NCI-H2081 (cell line): ENCODE measurements at places on chromosomes 1 and 21.

GRCh38 chr1:221832617-221833016 is 90.7 kb upstream of the DUSP10 start:
- DNase-seq: peak; percentile 10

GRCh38 chr1:53984726-53985125 is 33.3 kb downstream of the LDLRAD1 start:
- DNase-seq: no peak

DNA sequence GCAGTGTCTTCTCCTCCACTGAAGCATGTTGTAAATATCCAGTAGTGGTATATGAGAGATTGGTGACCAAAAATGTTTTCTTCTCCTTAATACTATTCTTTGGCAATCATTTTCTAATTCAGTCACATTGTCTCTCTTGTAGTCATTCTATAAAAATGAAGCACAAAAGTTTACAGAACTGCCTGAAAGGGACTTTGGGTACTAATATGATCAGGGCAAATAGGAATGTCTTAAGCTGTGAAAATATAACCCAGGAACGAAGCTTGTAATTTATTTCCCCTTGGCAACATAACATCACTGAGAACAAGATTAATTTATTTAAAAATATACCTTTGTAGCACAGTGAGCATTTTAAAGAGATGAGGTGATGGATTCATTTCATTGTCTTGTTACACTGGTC is 4.9 kb downstream of the B3GALT2 start:
- DNase-seq: no peak

GRCh38 chr1:10361515-10361914 is 37.3 kb upstream of the PGD start:
- no peak for DNase-seq

- no peak for DNase-seq
Observed at GRCh38 chr1:186683652-186684410, 3.6 kb upstream of the PTGS2 start.

GRCh38 chr1:201096977-201097856 is 15.0 kb downstream of the CACNA1S start:
- no peak for DNase-seq

- peak; percentile 85 for DNase-seq
Observed at GRCh38 chr1:180515857-180516388, 13.5 kb upstream of the ACBD6 start.

DNA sequence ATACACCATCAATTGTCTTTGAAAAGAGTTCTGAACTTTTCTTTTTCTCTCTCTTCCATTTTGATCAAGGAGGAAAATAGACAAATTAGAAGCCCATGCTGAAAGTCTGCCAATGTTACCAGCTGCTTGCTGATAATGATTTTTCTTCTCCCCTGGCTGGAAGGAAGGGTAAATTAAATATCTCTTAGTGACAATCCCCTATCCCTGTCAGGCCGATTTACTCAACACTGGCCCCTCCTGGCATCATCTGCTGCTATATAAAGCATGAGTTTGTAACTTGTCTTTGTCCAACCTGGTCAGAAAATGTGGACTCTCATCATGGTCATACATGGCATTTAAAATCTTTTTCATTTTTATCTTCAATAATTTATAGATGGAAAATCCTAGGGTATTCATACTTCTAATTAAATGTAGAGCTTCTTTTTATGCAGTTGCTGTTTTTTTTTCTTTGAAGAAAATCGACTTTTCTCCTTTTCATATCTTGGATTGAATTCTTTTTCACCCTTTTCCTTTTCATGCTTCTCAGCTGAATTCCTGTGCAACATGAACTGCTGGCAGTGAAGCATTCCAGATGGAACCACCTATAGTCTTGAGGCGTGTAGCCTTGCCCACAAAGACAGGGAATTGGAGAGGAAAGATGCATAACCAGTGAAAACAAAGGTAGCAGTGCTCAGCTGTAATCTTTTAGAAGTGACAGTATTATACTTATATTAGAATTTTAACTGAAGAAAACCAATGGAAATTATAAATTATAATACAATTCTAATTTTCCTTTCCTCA is 214.7 kb upstream of the PTGFR start:
- DNase-seq: no peak

- no peak for DNase-seq
Observed at GRCh38 chr1:108046026-108046425, 81.0 kb upstream of the VAV3 start.

DNA sequence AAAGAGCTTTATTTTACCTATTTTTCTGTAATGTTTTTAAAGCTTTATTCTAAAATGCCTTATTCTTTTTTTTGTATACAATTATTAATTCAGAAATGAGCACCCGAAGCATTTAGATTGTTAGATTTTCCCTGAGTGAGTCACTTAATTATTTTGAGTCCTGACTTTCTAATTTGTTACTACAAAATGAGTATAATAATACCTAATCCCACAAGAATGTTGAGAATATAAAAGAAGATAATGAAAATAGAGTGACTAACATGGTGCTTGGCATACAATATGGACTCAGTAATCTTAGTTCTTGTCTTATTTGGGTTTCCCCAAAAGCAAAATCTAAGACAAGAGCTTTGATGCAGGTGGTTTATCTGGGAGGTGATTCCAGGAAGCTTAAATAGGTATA is 142.2 kb downstream of the LHX8 start:
- DNase-seq: no peak

DNA sequence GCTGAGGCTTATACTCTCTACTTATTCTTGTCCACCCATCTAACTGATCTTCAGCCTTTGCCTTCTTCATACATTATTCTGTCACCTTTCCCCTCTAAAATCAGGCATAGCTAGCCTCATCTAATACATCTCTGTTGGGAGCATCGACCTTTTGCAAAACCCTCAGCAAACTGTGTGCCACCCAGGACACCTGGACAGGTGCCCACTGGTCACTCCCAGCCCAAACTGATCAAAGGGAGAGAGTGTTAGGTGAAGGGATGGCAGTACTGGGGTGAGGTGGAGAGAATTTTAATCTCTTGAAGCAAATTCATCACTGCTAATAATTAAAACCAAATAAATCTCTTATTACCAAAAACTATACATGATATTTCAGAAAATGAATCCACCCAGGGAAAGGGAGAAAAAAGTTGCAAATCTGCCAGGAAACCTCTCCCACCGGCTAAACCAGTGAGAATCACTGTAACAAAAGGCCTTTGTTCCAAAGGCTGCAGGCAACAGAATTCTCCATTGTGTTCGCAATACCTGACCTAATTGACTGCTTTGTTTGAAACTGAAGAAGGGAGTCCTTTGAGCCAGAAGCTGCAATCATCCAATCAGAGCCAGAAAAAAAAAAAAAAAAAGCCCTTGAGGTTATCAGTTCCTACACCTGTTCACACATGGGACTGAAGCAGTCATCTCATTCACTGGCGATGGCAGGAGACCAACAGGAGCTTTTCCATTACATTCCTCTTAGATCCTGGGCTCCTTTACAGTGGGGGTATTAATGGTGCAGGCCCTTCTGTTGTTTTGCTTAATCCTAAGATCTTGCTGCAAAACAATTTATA is 172.6 kb downstream of the APP start:
- peak; percentile 85 for DNase-seq

- no peak for DNase-seq
Observed at GRCh38 chr1:227949954-227950734, 2.4 kb upstream of the WNT9A start.

- DNase-seq: no peak
Observed at GRCh38 chr21:38852278-38852677, 46.5 kb downstream of the ETS2 start.

GRCh38 chr21:34020005-34020847 is 53.2 kb upstream of the MRPS6 start:
- DNase-seq: no peak

- DNase-seq: no peak
Observed at GRCh38 chr1:109974191-109974590, 10.4 kb upstream of the AHCYL1 start.

DNA sequence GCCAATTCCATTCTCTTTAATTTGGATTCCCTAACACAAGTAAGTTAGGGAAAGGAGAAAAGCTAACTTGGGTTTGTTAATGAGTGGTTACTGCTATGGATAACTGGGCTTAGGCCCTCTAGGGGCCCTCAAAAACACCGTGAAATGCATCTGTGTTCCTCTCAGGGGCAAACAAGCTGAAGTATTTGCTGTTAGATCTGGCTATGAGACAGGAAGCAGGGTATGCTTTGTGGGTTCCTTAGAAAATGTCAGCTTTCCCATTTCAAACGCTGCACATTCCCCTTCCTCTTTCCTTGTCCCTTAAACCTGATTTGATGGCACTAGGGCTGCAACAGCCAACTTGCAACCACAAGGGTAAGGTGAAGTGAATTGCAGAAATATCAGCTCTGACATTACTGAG is 5.7 kb upstream of the CAP1 start:
- no peak for DNase-seq

DNA sequence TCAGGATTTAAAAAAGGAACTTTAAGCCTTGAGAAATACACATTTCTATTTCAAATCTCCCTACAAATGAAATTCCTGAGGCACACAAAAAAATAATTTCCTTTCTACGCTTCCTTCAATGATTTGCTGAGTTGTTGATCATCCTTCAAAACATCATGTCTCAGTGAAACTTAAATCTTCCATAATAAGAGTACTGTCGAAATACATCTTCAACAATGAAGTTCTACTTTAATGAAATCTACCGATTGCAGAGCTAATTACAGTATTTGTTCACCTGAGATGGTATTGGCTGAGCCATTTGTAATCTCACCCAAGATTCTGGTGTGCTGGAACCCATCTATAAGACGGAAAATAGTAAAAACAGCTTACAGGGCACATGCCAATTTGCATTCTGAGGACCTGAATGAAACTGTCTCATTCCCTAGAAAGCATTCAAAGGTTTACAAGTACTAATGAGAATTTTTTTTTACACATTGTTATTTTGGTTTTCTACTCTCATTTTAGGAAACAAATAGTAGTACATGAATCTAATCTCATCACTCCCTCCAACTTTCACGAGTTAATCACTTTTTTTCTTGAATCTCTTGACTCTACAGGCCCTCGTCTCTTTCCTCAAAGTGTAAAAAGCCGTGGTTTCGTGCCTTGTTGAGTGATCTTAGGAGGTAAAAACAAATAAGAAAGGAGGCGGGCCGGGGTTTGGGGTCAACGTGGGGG is 1.1 kb downstream of the CHML start:
- no peak for DNase-seq

GRCh38 chr21:40067751-40068150 is 200.5 kb downstream of the PCP4 start:
- DNase-seq: no peak

DNA sequence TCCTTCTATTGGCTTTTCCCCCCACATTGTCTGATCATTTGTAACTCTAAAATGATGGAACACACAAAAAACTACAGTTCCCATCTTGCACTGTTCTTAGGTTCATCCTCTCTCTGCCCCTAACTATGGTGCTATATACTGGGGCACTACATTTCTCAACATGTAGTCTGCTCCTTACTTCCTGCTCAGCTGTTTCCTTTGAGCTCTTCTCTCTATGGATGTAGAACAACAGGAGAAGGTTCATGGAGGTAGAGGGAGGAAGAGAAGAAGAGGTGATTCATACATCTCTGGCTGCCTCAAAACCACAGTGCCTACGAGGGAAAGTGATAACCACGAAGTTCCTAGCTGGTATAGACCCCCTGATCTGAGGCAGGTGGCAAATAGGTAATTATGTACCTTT is 7.0 kb upstream of the C1orf146 start:
- DNase-seq: no peak

DNA sequence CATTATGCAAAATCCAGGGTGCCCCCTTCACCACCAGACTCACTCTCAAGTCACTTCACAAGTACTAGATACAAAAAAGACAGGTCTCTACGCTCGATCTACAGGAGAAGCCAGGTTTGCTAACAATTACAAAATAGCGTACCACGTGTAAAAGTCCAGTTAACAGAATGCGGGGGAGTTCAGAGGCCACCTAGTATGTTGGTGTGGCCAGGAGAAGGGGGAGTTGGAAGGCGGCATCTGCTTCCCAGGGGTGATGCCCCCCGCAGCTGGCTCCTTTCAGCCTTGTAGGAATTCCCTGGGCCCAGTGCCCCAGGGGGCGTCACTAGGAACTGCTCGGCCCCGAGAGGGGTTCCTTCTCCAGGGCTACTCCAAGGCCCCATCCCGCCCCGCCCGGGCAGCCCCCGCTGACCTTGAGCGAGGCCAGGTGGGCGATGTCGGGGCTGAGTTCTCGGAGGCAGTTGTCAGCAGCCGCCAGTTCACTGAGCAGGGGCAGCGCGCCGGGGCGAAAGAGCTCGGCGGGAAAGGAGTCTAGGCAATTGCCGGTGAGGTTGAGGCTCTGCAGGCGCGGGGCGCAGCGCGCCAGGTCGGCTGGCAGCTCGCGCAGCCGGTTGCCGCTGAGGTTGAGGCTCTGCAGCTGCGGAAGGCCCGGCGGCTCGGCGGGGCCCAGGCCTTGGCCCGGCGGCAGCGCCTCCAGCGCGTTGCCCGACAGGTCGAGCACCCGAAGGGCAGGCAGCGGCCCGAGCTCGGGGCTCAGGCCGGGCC is 664 bp downstream of the LRRC47 start:
- no peak for DNase-seq

GRCh38 chr1:156797212-156797871 is 19.3 kb downstream of the SH2D2A start:
- DNase-seq: peak; percentile 58

- DNase-seq: no peak
Observed at GRCh38 chr1:15023976-15024375, 129.6 kb upstream of the TMEM51 start.

DNA sequence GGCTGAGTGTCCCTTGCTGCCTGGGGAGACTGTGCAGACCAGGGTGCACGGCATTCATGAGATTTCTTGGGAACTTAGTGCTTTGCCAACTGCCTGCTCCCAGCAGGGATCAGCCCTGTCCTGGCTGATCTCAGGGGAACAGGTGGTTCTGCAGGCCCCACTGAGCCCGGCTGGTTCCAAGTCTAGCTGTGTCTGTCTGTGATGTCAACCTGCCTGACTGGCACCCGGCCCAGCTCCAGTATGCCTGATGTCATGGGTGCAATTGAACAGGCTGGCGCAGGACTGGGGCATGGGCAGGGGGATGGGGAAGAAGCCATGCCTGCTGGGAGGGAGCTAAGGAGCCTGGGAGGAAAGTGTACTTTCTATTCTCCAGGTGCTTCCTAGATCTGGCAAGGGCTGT is 227.1 kb downstream of the GRIK3 start:
- DNase-seq: no peak

DNA sequence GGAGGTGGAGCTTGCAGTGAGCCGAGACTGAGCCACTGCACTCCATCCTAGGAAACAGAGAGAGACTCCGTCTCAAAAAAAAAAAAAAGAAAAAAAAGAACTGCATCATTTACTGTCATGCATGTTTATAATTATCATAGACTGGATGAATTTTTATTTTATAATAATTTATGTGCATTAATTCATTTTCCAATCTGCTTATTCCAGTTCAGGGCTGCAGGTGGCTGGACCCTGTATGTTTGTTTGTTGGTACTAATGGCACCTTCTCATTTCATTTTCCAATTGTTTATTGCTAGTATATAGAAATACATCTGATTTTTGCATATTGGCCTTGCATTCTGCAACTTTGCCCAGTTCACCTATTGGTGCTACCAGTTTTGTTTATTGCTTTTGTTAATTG is 19.0 kb upstream of the SOX13 start:
- no peak for DNase-seq

- no peak for DNase-seq
Observed at GRCh38 chr1:245807306-245807705, 652.5 kb downstream of the KIF26B start.
